Osteocyte (in vitro differentiated cells): ENCODE measurements at places on chromosomes 2 and 18.

DNA sequence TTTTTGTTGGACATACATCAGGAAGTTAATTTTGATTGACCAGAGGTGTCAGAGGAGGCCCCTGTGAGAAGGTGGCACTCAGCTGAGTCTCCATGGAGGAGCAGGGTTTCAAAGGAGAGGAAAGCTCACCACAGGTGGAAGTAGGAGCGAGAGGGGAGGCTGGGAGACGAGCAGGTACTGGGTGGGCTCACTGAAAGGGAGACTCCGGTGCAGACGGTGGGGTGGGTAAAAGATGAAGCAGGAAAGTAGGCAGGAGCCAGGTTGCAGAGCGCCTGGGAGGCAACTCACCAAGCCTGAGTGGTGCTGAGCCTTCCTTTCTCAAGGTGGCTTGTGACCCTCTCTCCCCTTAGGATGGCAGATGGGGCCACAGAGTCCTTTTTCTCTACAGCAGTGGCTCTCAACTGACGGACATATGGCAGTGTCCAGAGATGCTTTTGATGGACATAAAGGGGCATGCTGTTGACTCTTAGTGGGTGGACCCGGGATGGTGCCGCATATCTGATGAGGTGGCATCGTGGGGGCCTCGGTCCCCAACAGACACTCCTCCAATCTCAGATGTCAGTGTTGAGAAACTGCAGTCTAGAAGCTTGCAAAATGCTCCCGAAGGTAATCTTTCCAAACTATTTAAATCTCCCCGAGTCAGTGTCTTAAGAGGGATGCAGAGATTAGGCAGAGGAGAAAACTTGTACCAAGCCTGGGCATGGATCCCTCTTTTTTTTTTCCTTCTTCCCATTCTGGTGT lies 64.0 kb downstream of the LPIN1 start:
- no peak for DNase-seq

DNA sequence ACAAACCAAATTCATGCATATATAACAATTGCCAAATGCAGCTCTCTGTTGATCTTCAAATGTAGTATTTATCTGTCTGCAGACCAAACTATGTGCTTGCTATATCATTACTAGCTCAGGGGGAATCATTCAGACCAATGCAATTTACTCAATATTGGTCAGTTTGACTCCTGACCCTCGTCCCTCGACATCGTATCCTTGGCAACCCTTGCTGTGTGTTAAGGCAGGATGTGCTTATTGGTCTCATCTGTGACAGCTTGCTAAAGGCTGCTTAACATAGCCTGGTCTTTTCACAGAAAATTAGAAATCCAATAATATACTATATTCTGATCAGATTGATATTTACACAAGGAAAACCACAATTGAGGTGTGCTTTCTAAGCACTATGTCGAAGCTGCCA lies 747.1 kb downstream of the GALR1 start:
- no peak for DNase-seq

DNA sequence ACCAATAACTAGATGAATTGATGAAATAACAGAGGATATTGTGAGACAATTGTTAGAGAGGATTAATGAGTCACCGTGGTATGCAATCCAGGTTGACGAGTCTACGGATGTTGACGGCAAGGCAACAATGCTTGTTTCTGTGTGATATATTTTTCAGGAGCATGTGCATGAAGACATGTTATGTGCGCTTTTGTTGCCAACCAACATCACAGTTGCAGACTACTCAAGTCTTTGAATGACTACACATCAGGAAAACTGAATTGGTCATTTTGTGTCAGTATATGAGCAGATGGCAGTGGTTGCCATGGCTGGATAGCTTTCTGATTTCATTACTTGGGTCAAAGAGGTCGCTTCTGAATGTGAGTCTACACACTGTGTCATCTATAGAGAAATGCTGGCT lies 96.8 kb upstream of the CRACDL start:
- no peak for DNase-seq

GRCh38 chr2:130832296-130832940 lies 4.3 kb upstream of the ARHGEF4 start:
- DNase-seq, result no peak

DNA sequence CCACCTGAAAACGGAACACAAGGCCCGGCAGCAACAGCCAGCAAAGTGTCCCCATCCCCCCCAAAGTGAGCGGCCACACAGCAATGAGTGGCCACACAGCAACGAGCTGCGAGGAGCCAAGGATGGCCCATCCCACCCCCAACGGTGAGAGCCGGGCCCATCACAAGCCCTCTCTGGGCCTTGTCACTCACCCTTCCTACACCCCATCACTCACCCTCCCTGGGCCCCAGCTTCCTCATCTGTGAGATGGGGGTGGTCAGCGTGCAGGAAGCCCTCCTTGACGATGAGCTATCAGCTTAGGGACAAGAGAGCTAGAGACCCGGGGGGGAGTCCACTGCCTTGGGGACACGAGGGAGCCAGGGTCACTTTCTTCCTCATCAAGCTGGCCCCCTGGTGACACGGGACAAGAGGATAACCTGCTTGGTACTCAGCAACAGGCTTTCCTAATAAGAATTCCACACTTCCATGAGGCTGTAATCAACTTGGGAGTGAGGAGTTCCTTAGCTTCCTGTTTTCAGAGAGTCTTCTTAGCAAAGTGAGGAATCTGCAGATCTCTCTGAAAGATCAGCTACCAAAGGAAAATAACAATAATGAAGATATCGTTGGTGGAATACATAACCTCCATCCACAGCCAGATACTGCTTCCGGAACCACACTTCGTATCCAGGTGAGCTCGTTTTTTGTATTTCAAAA lies 92.8 kb downstream of the HDAC4 start:
- DNase-seq, result no peak

GRCh38 chr2:167181688-167182087 lies 293.4 kb downstream of the XIRP2 start:
- no peak for DNase-seq

DNA sequence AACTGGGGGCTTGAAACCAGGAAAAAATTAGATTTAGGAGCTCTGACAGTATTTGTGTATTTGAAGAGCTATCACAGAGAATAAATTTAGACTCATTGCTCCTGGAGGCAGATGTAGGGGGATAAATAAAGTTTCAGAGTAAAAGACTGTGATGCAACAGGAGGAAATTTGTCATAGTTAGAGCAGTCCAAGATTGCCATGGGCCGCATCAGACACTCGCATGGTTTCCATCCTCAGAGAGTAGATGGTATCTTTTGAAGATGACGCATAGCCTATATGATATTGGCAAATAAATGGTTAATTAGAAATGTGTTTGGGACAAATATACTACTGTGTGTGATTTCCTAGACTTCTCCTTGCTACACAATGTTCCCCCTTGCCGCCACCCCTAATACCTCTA lies 170.5 kb downstream of the FTCDNL1 start:
- DNase-seq, result no peak

DNA sequence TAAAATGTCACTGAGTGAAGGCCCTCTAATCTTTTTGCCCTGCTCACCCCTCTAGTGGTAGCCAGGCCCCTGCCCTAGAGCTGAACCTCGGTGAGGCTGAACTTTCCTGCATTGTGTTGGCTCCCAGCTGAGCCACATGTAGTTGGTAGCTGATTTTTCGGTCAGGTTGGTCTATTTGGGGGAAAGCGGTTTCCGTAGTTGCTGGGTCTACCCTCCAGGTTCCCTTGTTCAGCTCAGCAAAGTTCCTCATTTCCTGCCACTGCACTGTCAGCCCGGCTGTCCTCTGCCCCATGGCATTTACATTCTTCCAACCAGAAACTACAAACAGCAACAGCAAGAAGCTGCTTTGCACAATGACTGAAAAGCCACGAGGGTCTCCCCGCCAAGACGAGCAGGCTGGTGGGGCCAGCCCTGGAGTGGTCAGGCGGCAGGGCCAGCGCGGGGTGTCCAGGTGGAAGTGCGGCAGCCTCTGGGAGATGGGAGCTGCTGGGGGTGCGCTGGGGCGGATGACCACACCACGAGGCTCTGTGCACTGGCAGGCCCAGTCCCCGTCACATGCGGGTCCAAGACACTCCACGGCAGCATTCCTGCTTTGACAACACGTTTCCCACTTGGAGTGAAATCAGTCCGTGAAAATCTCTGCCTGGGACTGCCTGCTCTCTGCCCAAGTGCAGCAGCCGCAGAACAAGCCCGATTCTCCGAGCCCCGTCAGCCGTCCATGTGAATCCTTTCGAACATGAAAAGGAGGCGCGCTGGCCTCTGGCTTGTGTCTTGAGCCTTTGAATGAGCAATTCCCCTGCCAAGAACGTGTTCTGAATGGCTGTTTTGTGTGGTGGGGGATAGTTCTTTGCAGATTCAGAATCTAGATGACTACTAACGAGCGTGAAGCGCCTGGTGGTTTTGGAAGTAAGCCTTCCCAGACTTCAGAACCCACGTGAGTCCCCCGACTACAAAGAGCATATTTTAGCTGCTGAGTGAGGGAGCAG lies 159.4 kb downstream of the ASB1 start:
- DNase-seq, result peak; percentile 83

- DNase-seq, result no peak
Observed at GRCh38 chr18:24397131-24397693, 412 bp downstream of the OSBPL1A start.

DNA sequence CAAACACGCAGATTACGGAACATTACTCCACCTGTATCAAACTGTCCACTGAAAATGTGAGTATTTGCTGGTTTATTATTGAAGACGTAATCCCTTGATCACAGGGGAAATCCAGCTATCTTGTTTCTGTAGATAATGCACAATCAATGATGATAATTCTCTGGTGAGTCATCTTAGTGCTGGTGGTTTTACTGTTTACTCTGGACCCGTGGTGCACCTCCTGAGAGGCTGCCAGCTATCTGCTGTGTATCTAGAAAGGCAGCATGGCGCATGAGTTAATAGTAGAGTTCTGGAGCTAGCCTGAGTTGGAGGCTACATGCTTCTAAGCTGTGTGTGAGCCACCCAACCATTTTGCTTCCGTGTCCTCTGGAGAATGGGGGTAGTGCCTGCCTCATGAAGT lies 6.5 kb downstream of the NCAPH start:
- DNase-seq, result no peak

GRCh38 chr18:70182548-70182947 lies 22.9 kb downstream of the RTTN start:
- DNase-seq, result no peak

DNA sequence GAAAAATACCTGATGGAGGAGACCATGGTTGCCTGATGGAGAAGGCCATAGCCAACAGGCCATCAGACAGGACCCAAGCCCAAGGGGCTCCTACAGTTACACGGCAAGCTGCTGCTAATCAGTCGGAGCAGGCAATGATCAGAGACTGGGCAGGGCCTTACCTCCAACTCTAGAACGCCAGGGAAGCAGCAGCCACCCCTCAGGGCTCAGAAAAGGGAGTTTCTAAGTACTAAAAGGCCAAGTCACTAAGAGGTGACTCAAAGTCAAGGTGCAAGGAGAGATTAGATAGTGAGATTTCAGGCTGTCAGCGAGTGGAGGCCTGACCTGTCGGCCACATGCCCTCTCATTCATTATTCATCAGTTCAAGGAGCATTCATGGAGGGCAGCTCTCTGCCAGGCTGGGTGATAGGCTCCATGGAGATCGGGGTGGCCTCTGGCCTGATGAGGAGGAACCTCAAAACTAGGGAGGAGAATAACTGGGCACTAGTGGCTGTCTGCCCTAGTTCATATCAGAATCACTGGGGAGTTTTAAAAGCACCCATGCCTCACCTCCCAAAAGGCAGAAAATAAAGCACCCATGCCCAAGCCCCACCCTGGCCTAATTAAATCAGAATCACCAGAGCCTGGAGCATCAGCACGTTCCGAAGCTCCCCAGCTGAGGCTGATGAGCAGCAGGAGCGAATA lies 3.6 kb downstream of the VIL1 start:
- DNase-seq, result no peak

- DNase-seq, result no peak
Observed at GRCh38 chr2:98818164-98818563, 87.2 kb upstream of the MGAT4A start.

- no peak for DNase-seq
Observed at GRCh38 chr18:49846361-49846662, 33.0 kb upstream of the ACAA2 start.
